ENCODE measurements at places on chromosomes 4 and X. TPM values are rescaled to one million over a fixed set of nuclear protein-coding genes. Genes with fewer than 3 reads are reported as not detected.

WDR19 gene
- 66.5 TPM for total RNA-seq

P2RY4 gene
- 1.3 TPM for total RNA-seq

RRH gene
- total RNA-seq: 0.66 TPM

XPNPEP2 gene
- total RNA-seq: 0.44 TPM

CSAG2 gene
- total RNA-seq: not detected

FANCB gene
- 2.6 TPM for total RNA-seq

DNA sequence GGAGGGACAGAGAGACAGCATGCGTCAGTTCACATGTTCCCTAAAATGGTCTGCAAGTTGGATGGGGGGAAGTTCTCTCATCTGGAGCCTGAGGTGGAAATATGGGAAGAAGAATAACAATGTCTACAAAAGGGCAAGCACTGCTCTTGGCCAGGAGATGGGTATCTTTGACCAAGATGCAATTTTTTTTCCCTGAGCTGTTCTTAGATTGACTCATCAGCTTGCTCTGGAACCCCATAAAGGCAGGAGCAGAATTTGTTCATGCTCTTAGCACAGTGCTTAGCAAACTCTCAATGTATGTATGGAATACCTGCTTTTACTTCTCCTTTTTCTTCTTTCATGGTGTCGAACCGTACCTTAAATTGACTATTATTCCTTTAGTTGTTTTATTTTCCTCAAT lies 90.5 kb upstream of the ZNF827 start:
- no peaks in the 10 kb centered on the region for H3K27me3 ChIP-seq
- H3K4me1 ChIP-seq: no peaks in the 10 kb centered on the region
- H3K4me3 ChIP-seq: no peak overlapping the region
- DNase-seq: no peak

PLK4 gene
- 1.4 TPM for total RNA-seq

GRCh38 chrX:44456685-44457084 lies 86.0 kb downstream of the FUNDC1 start:
- no peak overlapping the region for H3K27ac ChIP-seq
- DNase-seq: no peak
- peaks cover 2% of the 10 kb centered on the region for H3K27me3 ChIP-seq

Measured in breast epithelium (tissue), 4 donors.